NCI-H1436 treated with DMSO at 0.1 percent for 48 hours (cell line): ENCODE measurements at places on chromosomes 2 and 18.

DNA sequence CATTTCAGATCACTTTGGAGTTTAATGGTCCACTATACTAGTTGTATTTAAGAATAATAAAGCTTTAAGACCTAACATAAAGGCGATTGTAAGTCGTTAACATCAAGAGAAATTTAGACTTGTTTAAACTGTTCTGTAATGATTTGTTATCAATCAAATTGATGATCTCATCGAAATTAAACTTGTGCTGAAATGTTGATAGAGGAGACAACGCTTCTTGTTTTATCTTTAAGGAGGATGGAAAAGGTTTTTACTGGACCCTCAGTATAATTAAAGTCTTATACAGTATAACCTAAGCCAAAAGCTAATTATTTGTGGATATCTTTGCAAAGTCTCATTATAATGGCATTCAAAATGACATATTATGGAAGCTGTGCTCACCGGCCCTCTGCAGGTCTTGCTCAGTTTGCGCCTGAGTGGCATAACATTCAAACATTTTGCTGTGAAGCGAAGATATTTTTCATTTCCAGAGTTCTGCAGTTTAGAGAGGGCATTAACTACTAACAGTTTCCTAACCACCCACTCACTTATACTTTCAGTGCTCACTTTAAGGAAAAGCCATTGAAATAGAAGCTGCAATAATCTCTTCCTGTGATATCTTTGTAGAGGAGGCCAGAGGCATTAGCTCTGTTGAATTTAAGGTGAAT is 1.4 kb upstream of the SERTAD2 start:
- no peak for DNase-seq

DNA sequence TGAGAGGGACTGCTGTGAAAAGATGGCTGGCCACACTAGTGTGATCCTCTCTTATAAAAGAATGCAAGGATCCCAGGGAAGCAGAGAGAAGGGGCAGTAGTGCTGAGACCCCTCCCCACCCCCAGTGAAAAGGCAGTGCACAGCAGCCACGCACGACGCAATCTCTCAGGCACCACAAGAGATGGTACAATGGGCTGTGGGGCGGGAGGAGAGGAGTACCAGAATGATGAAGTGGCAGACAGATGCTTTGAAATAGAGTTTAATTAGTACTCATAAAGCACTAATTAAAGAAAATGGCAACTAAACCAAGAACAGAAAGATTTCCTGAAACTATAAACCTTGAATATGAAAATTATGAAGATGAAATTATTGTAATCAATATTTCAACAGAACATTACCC is 29.0 kb downstream of the B4GALT6 start:
- DNase-seq = no peak

GRCh38 chr2:111994042-111994441 is 61.0 kb upstream of the TMEM87B start:
- DNase-seq = no peak

- DNase-seq = no peak
Observed at GRCh38 chr2:232504438-232504837, 15.8 kb upstream of the PRSS56 start.

- no peak for DNase-seq
Observed at GRCh38 chr2:133557614-133558013, 10.6 kb downstream of the NCKAP5 start.

- DNase-seq = no peak
Observed at GRCh38 chr2:20165677-20166509, 59.0 kb downstream of the SDC1 start.

DNA sequence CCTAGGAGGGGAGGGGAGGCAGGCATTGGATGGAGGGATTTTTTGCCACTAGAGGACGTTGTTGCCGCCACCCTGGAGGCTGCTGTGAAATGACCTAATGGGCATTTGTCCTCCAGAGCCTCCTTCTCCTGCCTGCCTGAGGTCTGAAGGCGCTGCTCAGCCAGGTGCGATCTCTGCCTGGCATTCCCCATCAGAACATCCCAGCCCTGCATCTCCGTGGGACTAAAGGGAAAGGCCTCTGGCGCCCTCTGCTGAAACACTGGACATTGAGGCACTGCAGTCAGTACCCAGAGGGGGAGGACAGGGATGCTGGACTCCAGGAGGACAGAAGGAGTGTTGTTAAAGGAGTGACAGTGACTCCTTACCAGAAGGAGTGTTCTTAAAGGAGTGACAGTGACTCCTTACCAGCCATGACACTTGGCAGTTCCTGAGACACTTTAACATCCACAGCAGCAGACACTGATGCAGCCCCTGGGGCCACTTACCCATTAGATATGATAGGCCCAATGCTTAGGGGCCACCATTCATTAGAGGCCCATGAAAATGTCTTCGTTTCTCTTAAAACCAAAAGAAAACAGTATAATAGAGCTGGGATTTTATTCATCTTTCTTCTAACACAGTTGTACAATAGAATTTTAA is 17.0 kb downstream of the THNSL2 start:
- DNase-seq = no peak

DNA sequence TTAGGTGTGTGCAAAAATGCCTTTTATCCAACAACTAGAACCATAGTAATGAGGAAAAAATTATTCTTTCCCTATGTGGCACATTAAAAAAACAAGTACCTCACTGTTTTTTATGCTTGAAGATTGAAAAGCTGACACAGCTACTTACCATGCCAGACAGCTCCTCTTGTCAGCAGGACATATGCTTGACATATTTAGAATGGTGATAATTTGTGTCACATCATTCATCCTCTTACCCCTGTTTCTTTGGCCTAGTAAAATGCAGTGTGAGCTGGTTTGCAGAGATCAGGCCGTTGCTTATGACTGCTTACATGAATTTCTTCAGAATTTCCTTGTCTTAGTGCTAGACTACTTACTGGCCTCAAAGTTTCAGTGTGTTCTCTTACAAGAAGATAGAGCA is 869.9 kb downstream of the LRP1B start:
- no peak for DNase-seq

DNA sequence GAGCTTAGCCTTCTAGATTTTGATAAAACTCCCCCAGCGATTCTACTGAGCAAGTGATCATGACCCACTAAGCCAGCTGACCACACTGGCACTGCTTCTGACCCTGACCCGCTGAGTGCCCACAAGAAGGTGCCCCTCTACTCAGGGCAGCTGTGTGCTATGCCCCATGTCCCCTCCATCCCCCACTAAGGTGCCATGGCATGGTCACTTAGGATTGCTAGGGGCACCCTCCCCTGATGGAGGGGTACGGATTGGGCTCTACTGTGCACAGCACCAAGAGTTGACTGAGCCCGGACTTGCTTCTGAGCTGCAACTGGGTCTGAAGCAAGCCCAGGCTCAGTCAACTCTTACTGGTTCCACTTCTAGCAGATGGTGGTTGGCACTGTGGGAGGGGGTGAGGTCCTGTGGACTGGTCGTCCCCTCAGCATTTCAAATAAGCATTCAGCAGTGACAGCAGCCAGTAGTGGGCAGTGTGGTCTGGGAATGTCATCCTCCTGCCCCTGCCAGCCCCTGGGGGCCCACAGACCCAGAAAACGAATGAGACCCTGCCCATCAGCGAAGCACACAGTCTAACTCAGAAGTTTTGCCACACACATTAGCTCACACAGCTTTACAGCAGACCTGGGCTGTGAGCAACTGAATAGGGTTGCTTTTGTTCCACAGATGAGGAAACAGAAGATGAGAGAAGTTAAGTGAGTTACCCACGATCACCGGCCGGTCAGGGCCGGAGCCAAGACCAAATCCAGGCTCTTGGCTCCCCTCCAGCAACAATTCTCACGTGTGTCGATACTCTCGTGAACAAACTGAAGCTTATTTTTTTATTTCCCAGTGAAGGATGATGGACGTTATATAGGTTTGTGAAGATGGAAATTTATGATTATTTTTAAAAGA is 52.1 kb upstream of the FOSL2 start:
- no peak for DNase-seq

- no peak for DNase-seq
Observed at GRCh38 chr2:107338059-107338458, 452.1 kb upstream of the ST6GAL2 start.

GRCh38 chr2:218833023-218833609 is 1.5 kb upstream of the PRKAG3 start:
- no peak for DNase-seq

GRCh38 chr18:67694787-67695186 is 178.3 kb upstream of the DSEL start:
- no peak for DNase-seq

- DNase-seq = no peak
Observed at GRCh38 chr2:149312039-149312438, 18.3 kb upstream of the LYPD6 start.

GRCh38 chr2:80248146-80248545 is 56.4 kb downstream of the LRRTM1 start:
- no peak for DNase-seq

GRCh38 chr2:240846873-240847595 is 21.6 kb upstream of the AGXT start:
- DNase-seq = no peak
